ENCODE measurements at places on chromosomes 13 and 19. TPM values are rescaled to one million over a fixed set of nuclear protein-coding genes. Genes with fewer than 3 reads are reported as not detected.

Gene ZNF439
- 0.22 TPM for total RNA-seq

Gene IRGQ
- 29.0 TPM for total RNA-seq

Gene ZNF442
- 2.8 TPM for total RNA-seq

Gene SLC25A41
- total RNA-seq: not detected

Gene NLRP7
- not detected for total RNA-seq

Gene ZNF681
- 1.8 TPM for total RNA-seq

Gene CGB3
- total RNA-seq: not detected

Gene LATS2
- total RNA-seq: 25.0 TPM

Gene FCHO1
- total RNA-seq: 0.65 TPM

Gene FAM124A
- 3.4 TPM for total RNA-seq

Gene GPC5
- 0.79 TPM for total RNA-seq
